ENCODE measurements at places on chromosomes 12 and 14.

GRCh38 chr12:32828120-32828519, 68.5 kb downstream of the PKP2 start:
- DNase-seq: no peak

DNA sequence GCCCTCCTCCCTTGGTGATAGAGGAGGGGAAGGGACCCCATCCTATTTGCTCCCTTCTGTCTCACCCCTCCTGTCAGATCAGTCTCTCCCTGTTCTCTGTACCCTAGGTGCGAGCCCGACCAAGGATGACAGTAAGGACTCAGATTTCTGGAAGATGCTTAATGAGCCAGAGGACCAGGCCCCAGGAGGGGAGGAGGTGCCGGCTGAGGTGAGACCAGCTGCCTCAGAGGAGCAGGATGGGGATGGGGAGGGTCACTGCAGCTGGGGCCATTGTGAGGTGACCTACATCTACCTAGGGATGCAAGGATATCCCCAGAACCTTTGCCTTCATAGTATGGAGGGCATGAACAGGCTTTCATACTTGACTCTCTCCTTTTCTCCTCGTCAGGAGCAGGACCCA, 22.2 kb downstream of the AGAP2 start:
- DNase-seq: no peak

DNA sequence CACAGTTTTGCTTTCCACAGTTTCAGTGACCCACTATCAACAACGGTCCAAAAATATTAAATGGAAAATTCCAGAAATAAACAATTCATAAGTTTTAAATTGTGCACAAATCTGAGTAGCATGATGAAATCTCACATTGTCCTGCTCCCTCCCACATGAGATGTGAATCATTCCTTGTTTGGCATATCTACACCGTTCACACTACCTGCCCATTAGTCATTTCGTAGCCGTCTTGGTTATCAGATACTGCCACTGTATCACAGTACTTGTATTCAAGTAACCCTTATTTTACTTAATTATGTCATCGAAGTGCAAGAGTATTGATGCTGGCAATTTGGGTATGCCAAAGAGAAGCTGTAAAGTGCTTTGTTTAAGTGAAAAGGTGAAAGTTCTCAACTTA, 145.3 kb downstream of the SLC5A8 start:
- no peak for DNase-seq

- no peak for DNase-seq
Measured at GRCh38 chr12:21925296-21925913, 15.8 kb downstream of the ABCC9 start.

DNA sequence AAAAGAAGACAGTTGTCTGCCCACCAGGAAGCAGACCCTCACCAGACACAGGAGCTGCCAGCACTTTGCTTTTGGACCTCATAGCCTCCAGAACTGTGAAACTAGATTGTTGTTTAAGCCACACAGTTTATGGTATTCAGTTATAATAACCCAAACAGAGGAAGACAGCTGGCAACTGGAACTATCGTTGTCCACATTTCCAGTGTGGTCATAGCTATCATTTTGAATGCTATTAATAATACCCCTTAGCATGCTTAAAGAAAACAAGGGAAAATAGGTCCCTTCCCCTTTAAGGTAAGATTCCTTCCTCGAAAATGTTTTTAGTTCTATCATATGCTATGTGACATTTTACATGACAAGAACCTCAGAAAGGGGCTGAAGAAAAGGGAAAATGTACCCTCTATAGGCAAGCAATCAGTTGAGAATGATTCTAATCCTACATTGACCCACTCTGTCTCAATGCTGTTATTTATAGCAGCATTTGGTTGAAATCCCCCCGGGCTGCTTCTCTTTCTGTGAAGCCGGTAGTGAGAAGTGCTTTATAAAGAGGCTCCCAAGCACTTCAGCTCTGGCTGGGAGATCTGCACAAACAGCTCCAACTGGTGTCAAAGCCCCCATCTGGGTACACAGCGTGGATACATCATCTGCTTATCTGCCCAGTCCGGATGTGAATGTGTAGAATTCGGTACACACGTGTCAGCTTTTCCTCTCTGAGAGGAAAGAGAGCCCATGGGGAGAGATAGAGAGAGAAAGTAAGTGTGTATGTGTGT, 221.2 kb upstream of the FLRT2 start:
- DNase-seq: no peak

DNA sequence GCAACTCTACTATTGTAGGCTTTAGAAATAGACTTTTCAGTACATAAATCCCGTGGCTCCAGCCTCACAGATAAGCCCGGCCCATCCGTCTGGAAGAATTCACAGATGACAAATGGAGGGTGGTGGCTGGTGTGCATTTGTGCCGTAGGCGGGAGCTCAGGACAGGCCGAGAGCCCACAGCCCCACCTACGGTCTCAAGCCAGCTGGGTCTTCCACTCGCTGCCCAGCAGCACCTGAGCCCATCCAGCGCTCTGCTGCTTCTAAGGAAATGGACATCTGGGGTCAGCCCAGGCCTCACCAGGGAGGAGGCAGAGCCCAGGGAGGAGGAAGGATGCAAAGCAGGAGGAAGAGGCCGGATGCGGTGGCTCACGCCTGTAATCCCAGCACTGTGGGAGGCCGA, 72.8 kb downstream of the KIF26A start:
- no peak for DNase-seq

DNA sequence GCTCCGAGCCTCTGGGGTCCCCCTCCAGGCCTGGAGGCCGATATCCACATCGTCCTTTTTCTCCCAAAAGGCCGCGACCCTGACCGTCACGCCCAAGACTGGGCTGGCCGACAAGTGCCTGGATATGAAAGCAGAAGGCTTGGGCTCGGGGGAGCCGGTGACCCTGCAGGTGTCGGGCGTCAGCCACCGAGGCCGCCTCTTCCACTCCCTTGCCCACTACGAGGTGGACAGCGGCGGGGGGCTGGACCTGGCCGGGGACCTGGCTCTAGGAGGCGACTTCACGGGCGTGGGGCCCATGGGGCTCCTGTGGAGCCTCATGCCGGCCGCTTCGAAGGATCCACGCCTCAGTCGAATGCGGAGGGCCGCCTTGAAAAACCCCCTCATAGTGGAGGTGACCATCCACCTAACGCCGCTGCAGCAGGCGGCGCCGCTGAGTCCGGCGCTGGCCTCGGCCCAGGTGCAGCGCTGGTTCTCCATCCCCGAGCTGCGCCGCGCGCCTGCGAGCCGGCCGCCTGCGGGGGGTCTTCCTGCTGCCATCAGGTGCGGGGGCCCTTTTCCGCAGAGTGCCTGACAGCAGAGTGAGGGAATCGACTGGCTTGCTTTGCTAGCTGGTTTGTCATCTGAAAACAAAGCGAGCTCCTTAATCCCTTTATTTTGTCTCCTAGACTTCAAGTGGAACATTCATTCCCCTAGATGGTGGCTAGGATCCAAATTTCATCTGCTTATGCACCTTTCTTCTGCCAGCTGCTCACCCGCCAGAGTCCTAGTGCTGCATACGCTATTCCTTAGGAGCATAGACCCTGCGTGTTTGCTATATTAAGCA, 10.6 kb upstream of the DNAL1 start:
- no peak for DNase-seq

DNA sequence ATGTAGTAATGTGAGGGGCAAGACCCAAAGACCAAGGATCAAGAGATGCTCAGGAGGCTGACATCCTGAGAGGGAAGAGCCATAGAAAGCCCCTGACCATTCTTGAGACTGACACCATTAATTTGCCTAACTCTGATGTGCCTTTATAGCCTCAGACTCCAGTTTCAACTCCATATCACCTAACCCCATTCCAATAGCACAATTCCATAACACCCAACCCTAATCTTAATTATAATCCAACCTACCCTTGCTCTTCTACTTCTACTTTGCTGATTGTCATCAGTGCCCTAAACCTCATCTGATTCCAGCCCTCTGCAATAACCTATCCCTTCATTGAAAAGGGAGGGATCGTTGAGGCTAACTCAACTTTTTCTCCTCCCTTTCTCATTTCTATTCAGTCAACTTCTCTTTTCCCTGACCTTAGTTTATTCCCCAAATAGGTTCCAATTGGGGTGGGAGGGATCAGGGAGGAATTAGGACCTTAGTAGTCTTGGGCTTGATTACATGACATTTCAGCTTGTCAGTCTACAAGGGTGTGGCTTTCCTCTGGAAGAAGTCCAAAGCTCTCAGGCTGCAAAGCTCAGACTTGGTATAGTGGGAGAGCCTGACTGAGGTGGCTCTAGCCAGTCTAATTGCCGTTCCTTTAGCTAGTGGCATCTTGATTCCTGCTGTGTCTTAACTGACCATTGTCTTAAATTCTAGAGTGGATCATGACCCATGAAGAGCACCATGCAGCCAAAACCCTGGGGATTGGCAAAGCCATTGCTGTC, 3.1 kb downstream of the PFKM start:
- no peak for DNase-seq

- no peak for DNase-seq
Measured at GRCh38 chr14:70692210-70692609, 50.5 kb downstream of the TTC9 start.

GRCh38 chr12:26271889-26272492, 76.6 kb downstream of the SSPN start:
- DNase-seq: no peak

- DNase-seq: no peak
Measured at GRCh38 chr12:67578976-67579661, 69.4 kb upstream of the DYRK2 start.

DNA sequence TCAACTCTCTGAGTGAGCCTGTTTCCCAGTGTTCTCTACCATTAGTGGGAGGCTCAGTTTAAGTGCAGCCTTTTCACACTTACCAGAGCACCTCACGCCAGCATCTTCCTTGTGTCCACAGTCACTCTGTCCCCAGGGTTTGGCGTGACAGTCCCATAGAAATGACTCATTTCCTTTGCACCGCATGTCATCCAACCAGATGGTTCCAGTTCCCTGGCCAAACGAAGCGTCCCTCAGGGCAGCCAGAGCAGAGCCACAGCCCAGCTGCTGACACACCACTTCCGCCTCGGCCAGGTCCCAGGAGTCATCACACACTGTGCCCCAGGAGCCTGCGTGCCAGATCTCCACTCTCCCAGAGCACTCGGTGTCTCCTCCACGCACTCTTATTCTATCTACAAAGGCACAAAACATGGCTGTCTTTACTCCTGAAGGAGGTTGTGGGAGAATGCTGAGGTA, 65.4 kb downstream of the ACSM4 start:
- DNase-seq: no peak

DNA sequence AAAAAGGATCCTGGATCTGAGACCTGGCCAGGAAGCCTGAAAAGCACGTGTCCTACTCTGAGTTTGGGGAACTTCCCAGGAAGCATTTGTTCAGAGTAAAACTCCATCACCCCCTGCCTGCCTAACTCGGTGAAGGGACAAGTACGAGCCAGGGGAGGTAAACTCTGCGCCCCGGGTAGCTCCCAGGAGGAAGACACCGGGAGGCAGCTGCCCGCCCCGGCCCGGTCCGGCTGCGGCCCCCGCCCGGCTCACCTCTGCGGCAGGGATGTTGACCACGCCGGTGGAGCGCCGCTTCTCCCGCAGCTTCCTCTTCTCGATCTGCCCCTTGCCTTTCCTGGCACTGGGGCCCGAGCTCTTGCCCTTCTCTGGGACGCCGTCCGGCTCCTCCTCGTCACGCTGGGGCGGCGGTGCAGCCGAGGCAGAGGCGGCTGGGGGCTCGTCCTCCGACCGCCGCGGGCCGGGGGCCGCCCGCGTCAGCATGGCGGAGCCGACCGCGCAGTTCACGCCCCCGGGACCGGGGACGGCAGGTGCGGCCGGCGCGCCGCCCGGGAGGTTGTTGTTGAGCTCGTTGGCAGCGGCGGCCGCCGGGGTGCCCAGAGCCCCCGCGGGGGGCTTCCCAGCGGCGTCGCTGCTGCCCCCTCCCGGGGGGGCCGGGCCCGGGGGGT, 1.2 kb downstream of the PAWR start:
- no peak for DNase-seq

DNA sequence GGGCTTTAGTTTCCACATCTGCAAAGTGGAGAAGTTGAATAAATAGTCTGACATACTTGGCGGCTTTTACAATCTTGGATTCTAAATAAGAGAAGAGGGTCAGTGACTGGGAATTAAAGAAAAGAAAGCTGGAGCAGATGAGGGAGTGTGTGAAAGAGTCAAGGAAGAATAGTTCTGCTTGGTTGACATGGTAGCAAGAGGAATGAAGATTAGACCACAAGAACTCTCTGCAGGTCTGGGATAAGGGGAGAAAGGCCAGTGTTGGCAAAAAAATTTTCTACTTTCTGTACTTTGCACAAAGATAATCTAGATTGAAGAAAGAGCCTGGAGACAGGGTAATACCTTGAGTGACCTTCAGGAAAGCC, 5.9 kb downstream of the ITGB7 start:
- DNase-seq: no peak

DNA sequence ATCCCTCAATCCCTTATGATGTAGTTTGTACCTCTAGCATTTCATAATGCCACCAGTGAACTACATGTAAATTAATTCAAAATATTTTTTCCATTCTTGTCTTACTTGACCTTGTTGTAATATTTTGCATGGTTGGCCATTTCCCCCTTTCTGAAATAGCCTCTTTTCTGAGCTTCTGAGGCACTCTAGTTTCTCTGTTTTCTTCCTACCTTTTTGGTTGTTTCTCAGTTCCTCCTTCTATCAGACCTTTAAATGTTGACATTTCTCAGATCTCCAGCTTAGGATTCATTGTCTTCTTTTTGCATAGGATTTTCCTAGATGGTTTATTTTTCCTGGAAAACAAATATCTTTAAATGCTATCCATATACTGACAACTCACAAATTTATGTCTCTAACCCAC, 9.8 kb upstream of the RMST start:
- DNase-seq: no peak

DNA sequence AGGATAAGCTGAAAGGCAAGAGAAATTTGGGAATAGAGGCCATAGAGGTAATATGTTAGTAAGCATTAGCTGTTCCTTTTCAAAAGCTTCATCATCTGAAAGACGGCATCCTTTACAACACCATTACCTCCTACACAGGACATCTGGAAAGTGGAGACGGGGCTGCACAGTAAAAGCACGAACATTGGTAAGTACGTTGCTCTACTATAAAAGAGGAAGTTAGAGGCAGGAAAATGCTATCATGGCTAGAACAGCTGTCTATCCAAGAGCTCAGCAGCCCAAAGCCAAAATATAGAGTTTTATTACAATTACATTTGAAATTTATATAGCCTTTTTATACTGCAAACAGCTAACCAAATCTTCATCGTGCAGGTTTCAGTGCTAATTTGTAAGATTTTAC, 172.3 kb upstream of the GRIP1 start:
- no peak for DNase-seq

- DNase-seq: no peak
Measured at GRCh38 chr14:79254069-79254775, 957.1 kb downstream of the DIO2 start.

DNA sequence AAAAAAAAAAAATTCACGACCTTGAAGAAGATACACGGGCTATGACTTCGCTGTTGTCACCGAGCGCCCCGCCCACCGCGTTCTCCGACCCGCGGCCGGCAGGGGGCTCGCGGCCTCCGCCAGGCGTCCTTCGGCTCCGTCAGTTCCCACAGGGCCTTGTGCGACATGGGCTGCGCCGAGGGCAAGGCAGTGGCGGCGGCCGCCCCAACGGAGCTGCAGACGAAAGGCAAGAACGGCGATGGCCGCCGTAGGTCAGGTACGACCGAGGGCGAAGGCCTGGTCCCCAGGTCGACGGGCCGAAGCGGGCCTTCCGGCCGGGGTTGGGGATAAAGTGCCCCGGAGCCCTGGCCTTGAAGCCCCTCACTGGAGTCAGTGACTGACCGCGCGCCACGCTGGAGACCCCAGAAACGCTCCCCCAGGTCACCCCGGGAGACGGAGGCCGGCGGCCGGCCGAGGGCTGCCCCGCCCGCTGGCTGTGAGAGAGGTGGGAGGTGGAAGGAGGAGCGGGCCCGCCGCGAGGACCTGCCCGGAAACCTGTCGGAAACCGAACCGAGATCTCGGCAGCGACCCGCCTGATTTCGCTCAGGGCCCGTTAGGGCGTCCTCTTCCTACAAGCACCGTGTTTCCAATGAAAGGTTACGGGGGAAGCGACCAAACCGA, at the start of gene TXNRD1:
Gene TXNRD1, plus strand, starts transcription at position 142 of the 660 bp plus-strand sequence. Its CDS starts 24 bp downstream, at position 166.
- peak; percentile 83 for DNase-seq
